Activated CD4-positive, CD25-positive, alpha-beta regulatory T cell treated with anti-CD3 and anti-CD28 coated beads, Interleukin-2, amount 50 U/mL, for 72 hours (primary cell): ENCODE measurements at places on chromosomes 3 and 15.
A peak's percentile ranks its signal among the peaks of the same experiment; 100 is the strongest.

GRCh38 chr3:11284011-11284410, 11.8 kb downstream of the ATG7 start:
- DNase-seq, result no peak

DNA sequence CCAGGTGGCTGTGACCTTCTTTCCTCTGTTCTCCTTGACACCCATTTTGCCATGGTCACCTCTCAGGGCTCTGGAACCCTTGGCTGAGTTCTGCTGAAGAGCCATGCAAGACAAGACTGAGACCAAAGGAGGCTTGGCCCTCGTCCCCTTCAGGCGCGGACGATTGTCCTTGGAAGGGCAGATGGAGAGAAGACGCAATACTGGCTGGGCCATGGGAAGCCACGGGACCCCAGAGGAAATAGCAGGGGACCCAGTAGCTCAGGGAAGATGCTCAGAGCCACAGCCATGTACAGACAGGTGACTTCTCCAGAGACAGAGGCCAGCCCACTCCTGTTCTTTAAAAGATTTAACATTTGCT, 125.6 kb downstream of the SMAD6 start:
- DNase-seq, result no peak

GRCh38 chr3:131957511-131957910, 77.3 kb downstream of the CPNE4 start:
- no peak for DNase-seq

- no peak for DNase-seq
Measured at GRCh38 chr15:57251941-57252340, 124.4 kb upstream of the CGNL1 start.

DNA sequence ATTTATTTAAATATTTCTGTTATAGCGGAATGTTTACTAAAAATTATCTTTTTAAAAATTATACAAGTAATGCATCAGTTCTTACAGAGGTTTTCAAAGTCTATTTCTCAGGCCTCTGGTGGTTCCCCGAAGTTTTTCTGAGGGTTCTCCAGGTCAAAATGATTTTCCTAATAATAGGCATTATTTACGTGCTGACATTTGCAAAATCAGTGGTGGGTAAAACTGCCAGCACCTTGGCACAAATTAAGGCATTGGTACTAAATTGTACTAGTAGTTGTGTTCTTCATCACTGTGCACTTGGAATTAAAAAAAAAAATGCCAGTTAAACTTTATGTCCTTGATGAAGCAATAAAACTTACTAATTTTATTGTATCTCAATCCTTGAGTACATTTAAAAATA, 9.5 kb downstream of the PIAS1 start:
- no peak for DNase-seq

DNA sequence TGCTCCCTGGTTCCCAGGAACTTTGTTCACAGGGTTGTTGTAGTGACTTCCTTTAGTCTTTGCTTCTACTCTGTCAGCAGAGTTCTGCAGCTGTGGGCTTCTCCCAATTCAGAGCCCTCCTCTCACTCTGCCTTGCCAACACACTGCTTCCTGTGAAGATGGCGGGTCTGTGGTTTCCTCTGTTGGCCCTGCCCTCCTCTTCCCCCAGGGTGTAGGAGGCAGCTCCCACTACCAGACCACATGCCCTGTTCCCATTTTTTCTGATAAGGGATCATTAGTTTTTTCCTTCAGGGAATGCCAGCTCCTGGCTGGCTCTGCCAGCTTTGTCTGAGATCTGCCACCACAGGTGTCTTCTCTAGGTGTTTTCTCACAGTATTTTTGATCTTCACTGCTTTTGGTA, 12.7 kb downstream of the SPSB4 start:
- DNase-seq, result no peak

DNA sequence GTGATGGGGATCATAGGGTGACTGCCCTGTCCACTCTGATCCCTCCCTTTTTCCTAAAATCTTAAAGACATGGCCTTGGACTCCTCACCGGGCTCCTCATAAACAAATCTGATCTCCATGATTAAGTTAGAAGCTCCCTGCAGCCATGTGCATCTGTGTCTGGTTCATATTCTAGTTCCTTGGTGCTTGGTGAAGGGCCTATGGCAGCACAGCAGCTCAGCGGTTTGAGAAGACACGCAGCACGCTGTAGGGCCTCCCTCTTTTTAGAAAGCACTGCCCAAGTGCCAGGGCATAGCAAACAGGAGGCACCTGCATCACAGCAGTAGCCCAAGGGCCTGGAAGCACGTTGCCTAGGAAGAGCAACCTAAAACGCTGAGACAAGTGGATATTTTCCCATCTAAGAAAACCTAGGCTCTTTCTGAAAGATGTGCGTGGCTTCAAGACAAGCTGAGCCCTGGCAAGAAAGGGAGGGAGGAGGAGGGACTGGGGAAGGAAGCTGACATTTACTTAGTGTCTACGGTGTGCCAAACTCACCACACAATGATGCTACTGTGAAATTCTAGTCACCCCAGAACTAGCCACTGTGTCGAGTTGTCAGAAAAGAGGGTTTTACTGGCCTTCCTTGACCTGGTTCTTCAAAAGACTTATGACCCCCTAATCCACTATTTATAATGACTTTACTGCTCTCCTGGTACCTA, 14.9 kb upstream of the ULK3 start:
- DNase-seq, result no peak

- DNase-seq, result no peak
Measured at GRCh38 chr3:166697495-166697894, 682.6 kb downstream of the ZBBX start.

- no peak for DNase-seq
Measured at GRCh38 chr3:125212509-125213363, at the start of gene SLC12A8. SLC12A8 (minus strand) TSS chr3:125212748; CDS start chr3:125211349, 1,399 bp downstream.

GRCh38 chr3:151890721-151891141, 17.3 kb downstream of the SUCNR1 start:
- DNase-seq, result no peak

GRCh38 chr3:61371123-61371522, 119.9 kb upstream of the FHIT start:
- DNase-seq, result no peak

DNA sequence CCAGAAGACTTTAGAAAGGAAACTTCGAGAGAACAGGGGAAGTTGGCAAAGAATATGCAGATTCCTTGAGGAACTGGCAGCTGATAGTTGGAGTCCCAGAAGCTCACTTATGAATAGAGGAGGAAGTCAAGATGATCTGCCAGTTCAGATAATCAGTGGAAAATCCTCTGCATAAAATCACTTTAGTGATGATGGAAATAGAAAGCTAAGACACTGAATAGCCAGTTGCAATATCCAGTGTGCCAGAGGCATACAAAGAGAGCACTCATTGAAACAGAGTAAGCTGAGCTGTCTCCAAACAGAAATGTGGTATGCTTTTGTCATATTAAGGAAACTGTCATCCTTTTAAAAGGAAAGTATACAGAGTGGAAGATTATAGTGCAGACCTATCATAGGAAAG, 1207.6 kb downstream of the OTOL1 start:
- DNase-seq, result no peak

- peak; percentile 27 for DNase-seq
Measured at GRCh38 chr15:88657326-88658069, 18.7 kb downstream of the ISG20 start.

GRCh38 chr3:158753854-158754253, 21.6 kb upstream of the RARRES1 start:
- no peak for DNase-seq

- DNase-seq, result no peak
Measured at GRCh38 chr3:56923526-56924224, 121.9 kb upstream of the ARHGEF3 start.

DNA sequence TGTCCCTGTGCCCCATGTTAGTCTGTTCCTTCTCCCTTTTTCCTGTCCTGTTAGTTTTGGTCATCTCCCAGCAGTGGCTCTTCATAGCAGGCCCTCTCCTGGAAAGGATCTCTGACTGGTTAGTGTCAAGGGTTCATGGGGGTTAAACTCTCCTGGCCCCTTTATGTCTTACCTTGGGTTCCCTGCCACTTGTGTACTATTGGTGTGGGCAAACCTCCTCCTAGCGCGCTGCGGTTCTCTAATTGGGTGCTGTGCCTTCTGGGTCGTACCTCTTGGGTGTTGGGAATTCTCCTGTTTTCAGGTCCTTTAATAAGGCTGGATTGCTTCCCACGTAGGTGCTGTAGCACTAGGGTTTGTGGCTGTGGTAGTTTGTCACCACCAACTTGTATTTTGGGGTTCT, 18.8 kb downstream of the GMPS start:
- no peak for DNase-seq

GRCh38 chr3:64445109-64445943, 220.1 kb upstream of the PRICKLE2 start:
- DNase-seq, result no peak

DNA sequence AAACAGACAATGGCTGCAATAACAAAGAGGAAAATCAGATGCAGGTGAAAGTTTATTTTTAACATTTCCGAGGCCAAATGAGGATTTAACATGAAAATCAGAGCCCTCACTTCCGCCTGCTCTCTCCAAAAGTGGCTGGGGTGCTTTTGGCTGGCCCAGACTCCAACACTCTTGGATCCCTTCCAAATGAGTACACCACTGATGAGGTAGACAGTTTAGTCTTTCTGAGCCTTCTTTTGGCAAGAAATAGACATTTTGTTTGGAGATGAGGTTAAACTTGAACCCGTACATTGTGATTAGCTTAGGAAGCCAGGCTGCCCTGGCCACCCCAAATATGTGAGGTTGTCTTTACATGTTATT, 51.0 kb upstream of the TRA2B start:
- DNase-seq, result no peak

DNA sequence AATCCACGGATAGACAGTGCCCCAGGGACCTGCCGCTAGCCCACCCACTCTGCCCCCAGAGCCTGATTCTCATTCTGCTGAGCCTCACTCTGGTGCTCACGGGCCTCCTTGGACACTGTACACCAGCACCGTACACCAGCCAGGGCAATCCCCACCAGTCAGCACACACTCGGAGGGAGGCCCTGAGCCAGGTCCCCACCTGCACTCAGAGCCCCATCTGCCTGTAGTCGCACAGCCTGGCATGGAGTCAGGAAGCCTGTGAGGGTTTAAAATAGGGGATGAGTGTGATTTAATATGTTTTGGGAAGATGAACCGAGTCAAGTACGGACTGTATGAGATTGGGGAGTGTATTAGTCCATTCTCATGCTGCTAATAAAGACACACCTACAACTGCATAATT, 223.0 kb downstream of the SLCO3A1 start:
- no peak for DNase-seq

- DNase-seq, result no peak
Measured at GRCh38 chr3:23421811-23422516, 218.8 kb downstream of the UBE2E2 start.

- DNase-seq, result no peak
Measured at GRCh38 chr3:14460342-14461005, 58.1 kb downstream of the SLC6A6 start.

DNA sequence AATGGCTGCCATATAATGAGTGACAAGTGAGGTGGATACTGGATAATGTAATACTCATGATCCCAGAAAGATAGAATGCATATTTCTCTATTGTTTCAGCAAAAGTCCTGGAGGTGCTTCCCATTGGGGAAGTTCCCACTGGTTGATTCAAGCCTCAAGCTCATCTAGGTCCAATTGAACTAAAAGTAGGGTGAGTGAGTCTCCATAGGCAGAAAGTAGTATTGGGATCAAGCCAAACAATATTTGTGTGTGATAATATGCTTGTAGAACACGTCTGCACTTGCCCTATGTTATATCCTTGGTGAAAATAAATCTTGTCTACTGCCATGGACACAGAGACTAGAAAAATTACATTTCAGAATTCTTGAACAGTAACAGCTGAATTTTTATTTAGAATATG, 14.8 kb upstream of the ZBTB20 start:
- no peak for DNase-seq

- no peak for DNase-seq
Measured at GRCh38 chr3:107543666-107544065, 20.9 kb downstream of the BBX start.

DNA sequence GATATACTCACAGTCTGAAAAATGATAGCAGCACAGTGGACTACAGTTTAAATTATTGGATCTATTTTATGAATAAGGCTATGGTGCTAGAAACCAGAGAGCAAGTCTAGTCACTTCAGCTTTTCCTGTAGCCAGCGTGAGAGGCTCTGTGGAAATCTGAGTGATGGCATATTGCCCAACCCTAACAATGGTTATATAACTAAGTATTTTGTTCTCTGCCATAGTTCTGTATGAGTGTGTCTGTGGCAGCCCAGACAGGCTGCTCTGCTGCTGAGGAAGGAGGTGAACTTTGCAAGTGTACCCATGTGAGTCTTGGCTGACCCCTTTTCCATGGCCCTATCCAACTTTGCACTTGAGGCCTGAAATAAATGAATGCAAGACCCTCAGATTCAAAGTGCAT, 105.7 kb downstream of the LRTM1 start:
- no peak for DNase-seq

- DNase-seq, result no peak
Measured at GRCh38 chr15:28915935-28916334, 30.2 kb downstream of the APBA2 start.

GRCh38 chr3:140223631-140224030, 288.6 kb downstream of the CLSTN2 start:
- DNase-seq, result no peak
